ENCODE measurements at places on chromosomes 7 and 10.
A peak's percentile ranks its signal among the peaks of the same experiment; 100 is the strongest.

- no peak for DNase-seq
These were observed 109.9 kb upstream of the ADO start for GRCh38 chr10:62694537-62695126.

- DNase-seq = peak; percentile 26
These were observed 103.4 kb upstream of the ANLN start for GRCh38 chr7:36286226-36286625.

DNA sequence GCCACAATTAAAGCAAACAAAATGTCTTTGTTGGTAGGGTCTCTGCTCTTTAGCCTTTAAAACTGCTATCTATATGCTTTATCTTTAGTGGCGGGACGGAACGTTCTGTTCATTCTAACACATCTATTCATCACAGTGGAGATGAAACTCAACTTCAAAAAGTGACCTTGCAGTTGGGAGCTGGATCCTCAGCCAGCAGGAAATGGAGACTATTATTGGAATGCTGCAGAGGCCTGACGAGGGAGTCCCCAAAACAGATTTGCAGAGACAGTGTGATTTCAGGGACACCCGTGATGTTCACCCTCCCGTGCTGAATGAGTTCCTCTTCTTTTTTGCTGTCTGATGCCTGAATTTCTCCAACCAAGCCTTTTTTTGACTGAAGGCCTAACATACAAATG lies 306.0 kb upstream of the SHH start:
- DNase-seq = no peak

DNA sequence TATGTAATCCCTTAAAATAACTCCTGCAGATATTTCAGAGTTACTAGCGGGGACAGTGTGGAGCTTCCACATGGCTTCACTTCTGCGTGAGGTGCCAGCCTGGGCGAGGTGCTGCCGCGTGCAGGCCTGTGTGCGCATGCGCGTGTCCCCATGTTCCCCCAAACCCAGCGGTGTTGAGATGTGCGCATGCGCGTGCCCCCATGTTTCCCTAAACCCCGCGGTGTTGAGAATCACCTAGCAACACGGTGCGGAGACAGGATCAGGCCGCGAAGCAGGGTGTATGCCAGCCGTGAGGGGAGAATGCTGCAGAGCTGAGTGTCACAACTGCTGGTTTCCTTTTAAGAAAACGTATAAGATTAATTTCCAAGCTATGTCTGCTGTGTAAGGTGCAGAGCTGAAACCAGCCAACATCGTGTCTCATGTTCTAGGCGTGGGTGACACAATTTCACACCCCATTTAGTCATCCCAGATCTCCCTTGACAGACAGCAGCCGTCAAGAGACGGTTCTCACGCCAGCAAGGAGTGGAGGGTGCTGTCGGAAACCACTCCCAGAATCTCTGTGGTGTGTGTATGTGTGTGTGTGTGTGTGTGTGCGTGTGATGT lies 71.9 kb upstream of the ADARB2 start:
- DNase-seq = no peak

DNA sequence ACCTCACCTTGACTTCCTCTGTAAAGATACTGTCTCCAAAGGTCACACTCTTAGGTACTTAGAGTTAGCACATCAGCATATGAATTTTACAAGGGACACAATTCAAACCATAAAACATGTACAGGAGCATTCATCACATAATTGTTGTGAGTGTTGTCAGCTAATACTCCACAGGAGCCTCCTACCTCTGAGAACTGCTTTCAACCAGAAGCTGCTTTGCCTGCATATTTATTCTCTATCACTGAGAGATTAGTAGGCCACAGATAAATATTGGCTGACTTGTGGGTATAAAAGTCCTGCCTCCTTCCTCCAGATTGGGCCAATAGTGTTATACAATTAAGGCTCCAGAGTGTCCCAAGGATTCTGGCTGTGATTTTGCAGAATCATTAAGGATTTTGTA lies 1207.0 kb downstream of the XPNPEP1 start:
- DNase-seq = no peak

- DNase-seq = no peak
These were observed 42.6 kb upstream of the STRIP2 start for GRCh38 chr7:129391546-129392171.

GRCh38 chr7:100893910-100894721 lies 1.6 kb downstream of the ACHE start:
- no peak for DNase-seq

GRCh38 chr7:30027740-30028215 lies 434 bp upstream of the PLEKHA8 start:
- DNase-seq = no peak

DNA sequence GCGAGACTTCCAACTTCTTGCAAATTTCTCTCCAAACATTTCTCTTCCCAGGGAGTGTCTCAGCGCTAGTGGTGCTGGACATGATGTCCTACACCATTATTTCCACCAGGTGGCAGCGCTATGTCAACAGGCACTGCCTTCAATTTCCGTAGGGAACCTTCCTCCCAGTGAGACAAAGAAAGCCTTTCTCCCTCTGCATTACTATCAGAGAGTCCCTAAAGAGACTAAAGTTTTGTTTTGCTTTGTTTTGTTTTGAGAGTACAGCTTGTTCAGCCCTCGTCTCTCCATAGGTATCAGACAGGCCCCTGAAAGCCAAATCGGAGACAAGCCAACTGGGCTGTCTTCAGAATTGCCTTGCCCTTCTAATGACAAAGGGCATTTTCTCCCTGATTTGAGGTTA lies 44.2 kb upstream of the GGCT start:
- DNase-seq = peak; percentile 28

GRCh38 chr7:93185303-93186027 lies 37.3 kb upstream of the SAMD9L start:
- no peak for DNase-seq

DNA sequence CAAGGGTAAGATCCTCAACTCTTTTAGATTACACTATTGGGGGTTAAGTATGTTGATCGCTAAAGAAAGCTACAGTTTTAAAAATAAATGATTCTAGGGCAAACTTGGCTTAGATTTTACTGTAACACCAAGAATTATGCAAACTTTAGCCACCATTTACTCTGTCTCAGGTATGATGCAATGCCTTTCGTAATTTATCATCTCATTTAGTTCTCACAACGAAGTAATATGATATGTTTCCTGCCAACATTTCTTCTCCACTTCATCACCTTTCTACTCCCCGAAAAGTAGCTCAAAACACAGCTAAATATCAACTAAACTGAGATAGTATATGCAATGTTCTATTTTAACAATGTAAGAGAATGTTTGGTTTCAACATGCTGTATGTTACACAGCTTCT lies 21.1 kb downstream of the FAM133B start:
- DNase-seq = no peak

Data from activated T-cell treated with anti-CD3 and anti-CD28 coated beads for 24 hours (primary cell).